ENCODE measurements at places on chromosomes 1 and 21. TPM values are rescaled to one million over a fixed set of nuclear protein-coding genes. Genes with fewer than 3 reads are reported as not detected.

DNA sequence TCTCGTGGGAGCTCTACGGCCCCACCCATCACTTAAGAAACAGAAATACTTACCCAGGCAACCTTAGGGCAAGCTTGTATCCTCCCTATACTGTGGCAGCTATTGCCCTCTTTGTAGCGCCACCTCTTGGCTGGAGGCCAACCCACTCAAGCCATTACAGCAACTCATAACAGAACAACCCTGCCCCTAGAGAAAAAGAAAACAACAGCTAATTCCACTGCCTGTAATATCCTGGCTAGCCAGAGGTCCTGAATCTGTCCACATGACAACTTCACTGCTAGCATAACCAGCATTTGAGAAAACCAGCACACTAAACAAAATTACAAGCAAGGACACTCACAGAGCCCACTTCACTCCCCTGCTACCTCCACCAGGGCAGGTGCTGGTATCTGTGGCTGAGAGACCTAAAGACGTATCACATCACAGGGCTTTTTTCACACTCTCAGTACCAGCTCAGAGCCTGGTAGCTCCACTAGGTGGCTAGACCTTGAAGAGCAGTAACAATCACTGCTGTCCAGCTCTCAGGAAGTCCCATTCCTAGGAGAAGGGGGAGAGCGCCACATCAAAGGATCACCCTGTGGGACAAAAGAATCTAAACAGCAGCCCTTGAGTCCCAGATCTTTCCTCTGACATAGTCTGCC lies 14.5 kb upstream of the MX1 start:
- no peak overlapping the region for H3K4me3 ChIP-seq
- peaks cover 47% of the 10 kb centered on the region for H3K36me3 ChIP-seq
- H3K27me3 ChIP-seq, result peaks cover 20% of the 10 kb centered on the region
- H3K27ac ChIP-seq, result no peak overlapping the region
- H3K4me1 ChIP-seq, result peaks cover 7% of the 10 kb centered on the region
- no peak for DNase-seq

Gene SMPDL3B
- total RNA-seq, result 0.29 TPM

Gene PKLR
- 0.15 TPM for total RNA-seq

- peaks cover 4% of the 10 kb centered on the region for H3K36me3 ChIP-seq
- no peaks in the 10 kb centered on the region for H3K27me3 ChIP-seq
- no peak overlapping the region for H3K27ac ChIP-seq
- H3K4me3 ChIP-seq, result no peak overlapping the region
These were observed 117.7 kb upstream of the SGIP1 start for GRCh38 chr1:66416295-66416694.

- H3K36me3 ChIP-seq, result no peaks in the 10 kb centered on the region
- no peak overlapping the region for H3K4me3 ChIP-seq
- H3K4me1 ChIP-seq, result no peaks in the 10 kb centered on the region
- DNase-seq, result no peak
- peaks cover 2% of the 10 kb centered on the region for H3K27me3 ChIP-seq
- H3K27ac ChIP-seq, result no peak overlapping the region
These were observed 181.3 kb downstream of the C1orf21 start for GRCh38 chr1:184568148-184568547.

- H3K4me1 ChIP-seq, result no peaks in the 10 kb centered on the region
- no peak overlapping the region for H3K4me3 ChIP-seq
- no peaks in the 10 kb centered on the region for H3K36me3 ChIP-seq
- no peak overlapping the region for H3K27ac ChIP-seq
- H3K27me3 ChIP-seq, result no peaks in the 10 kb centered on the region
These were observed 8.5 kb downstream of the FNDC10 start for GRCh38 chr1:1591452-1591851.

All from activated T-helper 1 cell treated with anti-CD3 and anti-CD28 coated beads, Interleukin-12 subunit alpha, Interleukin-12 subunit beta, Interleukin-2, Interleukin-4 antibody, amounts not matched to agents 30 ng/mL and 10 ng/mL and 1 ng/mL, durations not matched to agents 14 hours and 24 hours and 36 hours (primary cell).